ENCODE measurements at places on chromosomes 3 and 15.

DNA sequence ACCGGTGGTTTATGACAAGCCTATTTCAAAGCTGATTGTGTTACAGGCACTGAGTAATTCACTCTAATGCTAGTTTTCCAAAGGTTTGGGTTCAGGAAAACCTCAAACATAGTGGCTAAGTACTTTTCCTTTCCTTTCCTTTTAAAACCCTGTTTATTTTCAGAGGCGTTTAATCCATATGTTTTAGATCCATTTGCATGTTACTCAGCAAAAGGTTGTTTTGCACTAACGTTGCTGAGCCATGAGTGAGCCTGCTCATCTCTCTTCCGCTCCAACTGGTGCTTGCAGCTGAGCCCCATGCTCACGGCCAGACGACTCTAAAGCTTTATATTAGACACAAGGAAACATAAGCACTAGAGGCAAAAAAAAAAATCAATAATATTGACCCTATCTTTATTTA lies 9.4 kb downstream of the CEMIP start:
- DNase-seq = no peak

DNA sequence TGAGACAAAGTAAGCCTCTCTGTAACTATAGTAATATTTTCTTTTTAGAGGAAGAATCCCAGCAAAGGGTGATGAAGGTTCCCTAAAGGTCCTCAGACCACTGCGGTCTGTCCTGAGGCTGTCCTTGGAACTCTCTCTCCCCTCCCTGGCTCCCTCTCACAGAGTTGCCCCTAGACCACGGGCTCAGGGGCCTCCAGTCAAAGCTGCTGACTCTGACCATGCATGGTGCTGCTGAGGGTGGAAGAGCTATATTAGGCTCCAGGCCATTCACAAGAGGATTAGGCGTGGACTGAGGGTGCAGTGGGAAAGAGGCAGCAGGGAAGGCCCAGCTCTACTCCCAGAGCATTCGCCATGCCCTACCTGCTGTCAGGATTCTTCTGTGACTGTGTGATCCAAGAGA lies 14.6 kb downstream of the CAPN3 start:
- no peak for DNase-seq

- no peak for DNase-seq
Observed at GRCh38 chr3:196225763-196226364, 9.5 kb downstream of the SLC51A start.

DNA sequence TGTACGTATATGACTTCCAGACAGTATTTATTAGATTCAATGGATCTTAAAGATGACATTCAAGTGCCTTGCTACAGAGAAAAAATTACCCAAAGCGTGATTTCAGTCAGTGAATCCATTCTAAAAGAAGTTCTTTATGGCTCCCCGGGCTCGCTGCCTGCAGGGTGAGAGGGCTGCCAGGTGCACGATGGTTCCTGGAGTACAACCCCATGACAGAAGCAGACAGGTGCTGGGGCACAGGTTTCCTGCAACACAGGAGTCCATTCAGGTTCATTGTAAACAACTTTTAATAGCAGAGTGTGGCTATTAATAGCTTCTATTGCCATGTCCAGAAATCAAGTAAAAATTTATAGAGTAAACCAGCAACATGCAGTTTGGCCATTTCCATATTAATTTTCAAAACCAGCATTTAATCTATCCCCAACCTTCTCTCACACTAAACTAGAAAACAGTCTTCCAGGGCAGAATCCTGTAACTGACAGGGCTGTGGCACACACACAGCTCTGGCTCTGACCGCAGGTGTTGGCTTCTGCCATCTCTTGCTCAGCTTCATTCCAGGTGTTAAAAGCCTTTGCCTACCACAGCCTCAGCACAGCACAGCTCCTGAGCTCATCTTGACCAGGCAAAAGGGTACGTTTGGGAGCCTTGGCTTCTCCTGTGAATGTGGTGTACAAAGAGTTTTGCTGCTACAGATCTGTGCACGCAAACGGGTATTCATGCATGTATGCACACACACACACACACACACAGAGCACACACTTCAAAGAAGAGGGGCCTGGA lies 185.9 kb downstream of the MEX3B start:
- DNase-seq = no peak

DNA sequence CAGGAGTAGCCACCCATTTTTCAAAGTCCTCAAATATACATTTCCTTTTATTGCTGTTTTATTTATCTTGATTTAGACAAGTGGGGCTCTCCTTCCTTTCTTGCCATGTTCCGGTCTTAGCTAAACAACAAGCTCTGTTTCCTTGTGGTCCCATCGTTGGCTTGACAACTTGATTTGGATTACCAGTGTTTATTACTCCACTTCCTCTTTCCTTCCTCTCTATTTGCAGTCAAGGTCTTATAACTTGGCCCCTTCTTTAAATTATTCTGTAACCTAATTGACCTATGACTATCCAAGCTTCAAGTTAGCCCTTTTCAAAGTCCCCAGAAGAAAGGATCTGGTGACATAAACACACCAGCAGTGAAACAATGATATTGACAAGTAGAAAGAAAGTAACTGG lies 130.6 kb upstream of the STT3B start:
- DNase-seq = no peak

GRCh38 chr3:187237741-187238140 lies 40.5 kb downstream of the RTP1 start:
- no peak for DNase-seq

- DNase-seq = no peak
Observed at GRCh38 chr3:85455561-85456200, 496.9 kb downstream of the CADM2 start.

GRCh38 chr3:161905520-161906132 lies 409.0 kb downstream of the OTOL1 start:
- no peak for DNase-seq

GRCh38 chr3:123586131-123586530 lies 1.3 kb upstream of the HACD2 start:
- no peak for DNase-seq

DNA sequence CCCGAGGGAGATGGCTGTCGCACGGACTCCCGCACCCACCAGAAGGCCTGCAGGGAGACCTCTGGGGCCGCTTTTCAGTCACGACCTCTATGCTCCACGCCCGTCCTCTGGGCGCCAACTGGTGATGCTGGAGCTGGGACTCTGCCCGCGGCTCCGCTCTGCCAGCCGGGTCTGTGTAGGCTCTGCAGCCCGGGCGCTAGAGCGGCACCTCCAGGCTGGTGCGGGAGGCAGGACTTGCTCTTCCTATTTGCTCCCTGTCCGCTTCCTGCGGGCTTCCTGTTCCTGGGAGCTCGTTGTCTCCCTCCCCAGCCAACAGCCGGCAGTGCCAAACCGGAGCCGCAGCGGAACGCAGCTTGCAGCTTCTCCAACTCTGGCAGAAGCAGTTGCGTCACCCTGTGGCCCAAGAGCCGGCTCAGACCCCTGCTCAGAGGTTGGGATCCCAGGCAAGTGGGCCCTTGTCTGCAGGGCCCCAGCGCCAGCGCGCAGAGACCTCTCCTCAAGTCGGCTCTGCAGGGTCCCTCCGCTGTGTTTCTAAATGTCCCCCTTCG lies 285.9 kb downstream of the XXYLT1 start:
- no peak for DNase-seq

DNA sequence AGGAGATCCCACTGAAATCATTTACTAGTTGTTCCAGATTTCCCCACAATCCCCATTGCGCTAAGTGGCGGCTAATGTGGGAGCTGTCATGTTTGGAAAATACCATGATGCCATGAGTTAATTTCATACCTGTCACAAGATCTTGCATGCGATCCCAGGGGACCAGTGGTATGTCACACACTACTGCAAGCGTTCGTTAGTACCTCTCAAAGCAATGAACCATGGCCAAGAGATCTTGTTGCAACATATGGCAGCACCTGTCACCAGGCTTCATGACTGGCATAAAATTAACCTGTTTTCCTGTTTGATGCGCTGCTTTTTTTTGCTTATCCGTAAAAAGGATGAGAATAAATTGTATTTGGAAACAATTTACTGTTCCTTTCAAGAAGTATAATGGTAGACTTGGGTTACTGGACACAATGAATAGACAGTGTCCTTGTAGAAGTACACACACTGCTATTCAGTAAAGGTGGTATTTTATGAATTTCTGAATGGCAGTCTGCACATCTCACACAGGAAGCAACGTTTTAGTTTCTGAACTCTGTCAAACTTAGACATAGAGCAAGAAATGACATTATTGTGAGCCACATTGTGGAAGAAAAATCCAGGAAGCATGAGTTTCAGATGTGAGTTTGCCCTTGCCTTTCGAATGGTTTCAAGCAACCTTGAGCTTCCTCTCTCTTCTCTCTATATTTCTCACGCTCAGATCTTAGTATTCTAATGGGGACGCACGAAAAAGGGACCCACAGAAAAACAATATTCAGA lies 81.9 kb downstream of the CHL1 start:
- DNase-seq = no peak

DNA sequence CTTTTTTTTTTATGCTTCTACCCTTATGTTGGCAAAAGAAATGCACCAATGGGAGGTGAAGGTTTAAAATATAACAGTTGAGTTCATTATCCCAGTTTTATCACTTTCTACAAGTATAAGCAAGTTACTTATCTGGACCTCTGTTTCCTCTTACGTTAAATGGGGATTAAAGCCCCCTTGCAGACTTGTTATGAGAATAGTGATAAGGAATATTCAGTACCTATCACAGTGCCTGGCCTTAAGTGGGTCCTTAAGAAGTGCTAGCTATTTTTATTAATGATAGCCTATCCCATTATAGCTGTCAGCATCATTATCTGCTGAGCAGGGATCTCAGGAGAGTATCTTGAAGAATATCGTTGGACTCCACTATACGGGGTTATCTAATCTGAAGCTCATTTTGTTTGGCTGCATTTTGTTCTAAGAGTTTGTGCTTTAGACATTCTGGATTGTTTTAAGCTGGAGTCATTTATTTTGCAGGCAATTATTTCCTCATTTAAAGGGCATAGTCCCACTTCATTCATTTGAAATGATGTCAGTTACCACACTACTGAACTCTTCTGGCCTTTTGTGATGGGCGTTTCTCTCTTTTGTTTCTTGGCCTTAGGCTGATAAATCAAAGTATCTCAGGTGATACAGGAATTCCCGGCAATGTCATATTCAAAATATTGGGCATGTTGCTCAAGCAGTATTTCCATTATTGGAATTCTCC lies 28.8 kb downstream of the RAB8B start:
- no peak for DNase-seq

DNA sequence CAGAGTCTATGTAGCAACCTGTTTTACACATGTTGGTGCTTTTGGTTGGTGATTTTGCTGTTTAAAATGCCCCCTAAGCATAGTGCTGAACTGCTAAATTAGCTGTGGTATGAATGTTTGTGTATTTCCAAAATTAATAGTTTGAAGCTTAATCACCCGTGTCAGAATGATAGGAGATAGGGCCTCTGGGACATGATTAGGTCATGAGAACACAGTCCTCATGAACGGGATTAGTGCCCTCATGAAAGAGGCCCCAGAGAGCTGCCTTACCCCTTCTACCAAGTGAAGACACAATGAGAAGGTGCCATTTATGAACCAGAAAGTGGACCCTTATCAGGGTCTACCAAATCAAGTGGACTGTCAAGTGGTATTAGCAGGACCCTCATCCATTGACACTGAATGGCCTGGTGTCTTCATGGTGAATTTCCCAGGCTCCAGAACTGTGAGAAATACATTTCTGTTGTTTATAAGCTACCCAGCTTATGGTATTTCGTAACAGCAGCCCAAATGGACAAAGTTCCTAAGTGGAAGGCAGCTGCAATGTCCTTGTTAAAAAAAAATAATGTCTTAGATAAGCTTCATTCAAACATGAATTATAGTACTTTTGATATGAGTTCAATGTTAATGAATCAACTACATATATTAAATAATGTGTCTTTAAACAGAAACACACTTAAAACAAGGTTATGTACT lies 37.7 kb upstream of the FRMD4B start:
- DNase-seq = no peak

DNA sequence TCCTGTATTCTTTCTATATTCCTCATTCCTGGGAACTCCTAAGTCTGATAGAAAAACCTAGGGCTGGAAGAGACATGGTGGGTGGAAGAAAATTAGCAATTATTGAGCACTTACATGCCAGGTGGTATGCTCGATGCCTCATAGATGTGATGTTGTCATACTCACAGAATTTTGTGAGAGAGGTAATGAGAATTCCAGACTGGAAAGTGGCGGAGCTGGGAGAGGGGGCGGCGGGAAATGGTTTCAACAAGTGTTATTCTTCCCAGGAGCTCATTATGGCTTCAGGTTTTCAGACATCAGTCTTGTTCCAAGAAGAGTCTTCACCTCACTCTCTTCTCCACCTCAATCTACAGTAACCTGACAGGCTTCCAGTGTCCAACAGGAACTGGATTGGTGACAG lies 16.2 kb downstream of the TIMP4 start:
- DNase-seq = no peak

DNA sequence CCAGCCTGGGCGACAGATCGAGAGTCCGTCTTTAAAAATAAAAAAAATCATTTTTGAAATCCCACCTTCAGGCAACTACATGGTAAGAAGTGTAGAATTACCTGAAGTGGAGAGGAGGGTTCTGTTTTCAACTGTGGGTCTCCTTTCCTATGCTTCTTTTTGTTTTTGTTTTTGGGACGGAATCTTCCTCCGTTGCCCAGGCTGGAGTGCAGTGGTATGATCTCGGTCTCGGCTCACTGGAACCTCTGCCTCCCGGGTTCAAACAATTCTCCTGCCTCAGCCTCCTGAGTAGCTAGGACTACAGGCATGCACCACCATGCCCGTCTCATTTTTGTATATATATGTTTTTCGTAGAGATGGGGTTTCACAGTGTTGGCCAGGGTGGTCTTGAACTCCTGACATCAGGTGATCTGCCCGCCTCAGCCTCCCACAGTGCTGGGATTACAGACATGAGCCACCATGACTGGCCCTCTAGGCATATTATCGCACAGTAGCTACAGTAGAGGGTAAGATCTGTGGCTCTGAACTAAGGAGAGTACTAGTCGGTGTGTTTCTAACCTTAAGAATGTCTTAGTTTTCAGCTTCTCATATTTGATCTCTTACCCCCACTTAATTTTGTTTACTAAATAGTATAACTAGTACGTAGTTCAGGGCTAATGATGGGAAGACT lies 8.5 kb downstream of the EBLN2 start:
- no peak for DNase-seq

- no peak for DNase-seq
Observed at GRCh38 chr3:25604107-25604805, 60.5 kb downstream of the TOP2B start.

DNA sequence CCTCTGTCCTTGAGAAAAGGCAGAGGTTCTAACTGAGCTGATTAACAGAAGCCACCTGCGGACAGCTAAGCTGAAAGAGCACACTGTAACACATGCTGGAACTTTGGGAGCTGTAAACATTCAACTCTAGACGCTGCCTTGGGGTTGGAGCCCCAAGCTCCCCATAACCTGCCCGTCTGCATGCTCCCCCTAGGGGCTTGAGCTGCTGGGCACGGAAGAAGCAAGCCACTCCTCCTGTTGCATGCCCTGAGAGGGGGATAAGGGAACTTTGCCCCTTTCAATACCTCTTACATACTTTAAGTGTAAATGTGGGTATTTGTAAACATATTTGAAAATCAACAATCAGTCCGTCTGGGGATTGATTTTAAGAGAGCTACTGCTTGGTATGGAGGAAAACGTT lies 188.4 kb downstream of the ADAMTSL3 start:
- DNase-seq = no peak
